ENCODE measurements at places on chromosomes 4 and X. TPM values are rescaled to one million over a fixed set of nuclear protein-coding genes. Genes with fewer than 3 reads are reported as not detected.

The FATE1 gene
- total RNA-seq = not detected

- no peak for DNase-seq
These were observed 363.9 kb downstream of the MID1IP1 start for GRCh38 chrX:39165185-39165584.

The PPP4R3C gene
- not detected for total RNA-seq

The KLHL13 gene
- 0.97 TPM for total RNA-seq

The TLR7 gene
- total RNA-seq = not detected

The SCD5 gene
- 6.9 TPM for total RNA-seq

DNA sequence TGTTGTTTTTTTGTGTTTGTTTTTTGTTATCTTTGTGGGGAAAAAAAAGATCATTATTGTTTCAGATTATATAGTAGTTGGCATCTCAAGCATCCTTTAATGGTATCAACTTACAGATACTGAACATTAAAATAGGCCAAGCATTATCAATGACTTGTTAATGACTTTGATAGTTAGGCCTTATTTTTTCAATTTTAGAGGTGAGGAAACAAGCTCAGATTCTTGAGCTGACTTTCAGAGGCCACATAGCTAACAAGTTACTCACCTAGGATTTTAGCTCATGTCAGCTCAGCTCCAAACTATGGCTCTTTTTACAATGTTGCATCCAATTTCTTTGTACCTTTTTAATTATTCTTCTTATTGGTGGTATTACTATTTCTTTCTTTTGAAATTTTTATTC is 471 bp upstream of the PLAC8 start:
- DNase-seq = peak; percentile 36

DNA sequence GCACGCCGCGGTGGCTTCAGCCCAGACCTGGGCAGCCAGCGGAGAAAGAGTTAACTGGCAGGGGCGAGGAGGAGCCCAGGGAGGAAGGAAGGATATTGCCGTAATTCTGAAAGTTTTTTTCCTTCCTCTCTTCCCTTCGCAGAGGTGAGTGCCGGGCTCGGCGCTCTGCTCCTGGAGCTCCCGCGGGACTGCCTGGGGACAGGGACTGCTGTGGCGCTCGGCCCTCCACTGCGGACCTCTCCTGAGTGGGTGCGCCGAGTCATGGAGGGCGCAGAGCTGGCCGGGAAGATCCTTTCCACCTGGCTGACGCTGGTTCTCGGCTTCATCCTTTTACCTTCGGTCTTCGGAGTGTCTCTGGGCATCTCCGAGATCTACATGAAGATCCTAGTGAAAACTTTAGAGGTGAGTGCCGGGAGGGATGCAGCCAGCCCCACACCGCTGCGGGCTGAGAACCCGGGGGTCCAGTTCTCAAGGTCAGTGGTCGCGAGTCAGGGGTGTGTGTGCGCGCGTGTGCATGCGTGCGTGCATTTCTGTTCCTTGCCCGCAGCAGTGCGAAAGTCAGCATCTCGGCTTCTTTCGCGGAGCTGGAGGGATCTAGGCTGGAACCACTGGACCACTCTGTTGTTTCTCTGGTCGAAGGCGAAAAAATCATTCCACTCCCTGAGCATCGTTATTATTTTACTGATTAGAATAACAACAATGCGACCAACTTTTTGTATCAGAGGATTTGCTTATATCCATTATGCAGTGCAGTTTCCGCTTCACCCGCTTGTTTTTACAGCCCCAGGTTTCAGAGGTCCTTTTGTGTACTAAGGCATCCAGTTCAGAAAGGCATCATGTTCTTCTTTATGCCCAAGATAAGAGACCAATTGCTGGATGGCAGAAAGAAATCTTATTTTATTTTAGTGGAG is 709 bp downstream of the GPAT3 start:
- DNase-seq = peak; percentile 14

- no peak for DNase-seq
These were observed 45.0 kb upstream of the ITM2A start for GRCh38 chrX:79412166-79412565.

The SPATA18 gene
- 18.1 TPM for total RNA-seq

GRCh38 chrX:139905051-139905450 is 27.8 kb downstream of the ATP11C start:
- DNase-seq = no peak

The SYN1 gene
- total RNA-seq = 0.32 TPM

GRCh38 chr4:113971706-113972360 is 7.6 kb downstream of the ARSJ start:
- DNase-seq = peak; percentile 63

The JAKMIP1 gene
- total RNA-seq = not detected

The AREG gene
- total RNA-seq = not detected

DNA sequence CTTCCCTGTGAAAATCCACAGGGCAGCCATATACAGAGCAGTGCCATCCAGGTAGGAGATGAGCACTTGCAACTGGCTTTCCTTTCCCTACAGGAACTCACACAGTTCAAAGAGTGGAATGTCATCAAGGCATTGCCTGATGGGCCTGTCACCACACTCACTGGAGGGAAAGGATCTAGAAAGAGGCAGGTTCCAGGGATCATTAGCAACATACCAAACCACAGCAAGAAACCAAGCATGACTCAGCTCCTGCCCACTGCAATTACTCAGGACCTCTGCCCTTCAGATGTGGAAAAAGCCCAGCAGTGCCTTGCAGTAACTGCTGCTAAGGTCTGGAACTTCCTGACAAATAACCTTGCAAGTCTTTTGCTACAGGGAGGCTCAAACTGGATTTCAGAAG is 101.2 kb downstream of the ZNF674 start:
- DNase-seq = peak; percentile 80

GRCh38 chr4:159002950-159003349 is 99.9 kb upstream of the RAPGEF2 start:
- DNase-seq = peak; percentile 43

GRCh38 chr4:177582992-177583391 is 140.8 kb upstream of the AGA start:
- peak; percentile 14 for DNase-seq

The DACH2 gene
- 0.32 TPM for total RNA-seq

The AMTN gene
- not detected for total RNA-seq

DNA sequence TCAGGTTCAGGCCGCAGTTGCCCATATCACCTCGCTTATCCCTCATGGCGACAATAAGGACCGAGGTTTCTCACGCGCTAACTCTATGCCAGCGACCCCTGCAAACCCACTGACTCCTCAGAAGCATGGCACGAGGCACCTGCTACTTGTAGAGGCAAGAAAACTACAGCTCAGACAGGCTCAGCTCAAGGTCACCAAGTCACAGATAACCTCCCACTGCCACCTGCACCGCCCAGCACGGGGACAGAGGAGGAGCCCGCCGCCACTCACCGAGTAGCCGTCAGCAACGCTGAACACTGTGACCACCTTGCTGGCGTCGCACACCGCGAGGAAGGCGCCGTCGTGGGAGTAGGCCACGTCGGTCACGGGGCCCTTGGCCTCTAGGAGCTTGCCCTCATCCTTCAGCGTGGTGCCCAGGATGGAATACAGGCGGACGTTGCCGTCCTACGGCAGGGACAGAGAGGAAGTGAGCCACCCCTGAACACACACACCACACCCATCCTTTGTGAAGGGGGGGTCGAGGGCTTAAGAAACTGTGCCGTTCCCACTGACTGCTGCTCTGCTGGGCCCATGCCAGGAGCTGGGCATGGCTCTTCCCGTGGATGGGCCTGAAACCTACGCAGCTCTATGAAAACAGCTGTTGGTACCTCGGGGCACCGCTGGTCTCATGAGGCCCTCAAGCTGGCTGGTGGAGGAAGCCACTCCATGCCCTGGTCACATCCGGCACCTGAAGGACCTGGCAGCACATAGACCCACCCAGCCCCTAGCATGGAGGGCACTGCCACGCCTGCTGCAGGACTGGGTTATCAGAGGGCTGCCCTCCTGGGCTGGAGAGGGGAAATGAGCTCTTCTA is 38.9 kb downstream of the WDR1 start:
- no peak for DNase-seq

- DNase-seq = no peak
These were observed 45.3 kb upstream of the MAP3K15 start for GRCh38 chrX:19560611-19561010.

The ANKRD17 gene
- total RNA-seq = 53.5 TPM

The DEFB131A gene
- not detected for total RNA-seq

DNA sequence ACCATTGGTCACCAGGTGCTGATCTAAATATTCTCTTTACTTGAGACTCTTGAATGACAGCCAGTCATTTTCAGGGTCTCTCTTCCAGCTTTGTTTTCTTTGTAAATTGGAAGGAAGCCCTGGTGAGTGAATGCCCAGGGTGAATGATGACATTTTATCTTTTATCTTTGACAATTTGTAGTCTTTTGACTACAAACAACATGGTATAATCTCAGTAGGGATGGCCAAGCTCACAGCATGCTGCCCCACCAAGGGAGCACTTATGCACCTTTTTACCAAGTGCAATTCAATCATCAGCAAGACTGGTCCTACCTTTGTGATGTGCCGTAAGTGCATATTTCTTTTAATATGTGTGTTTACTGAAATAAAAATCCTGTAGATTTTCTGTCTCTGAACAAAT is 5.7 kb downstream of the AFM start:
- no peak for DNase-seq

The AVPR2 gene
- total RNA-seq = under 0.01 TPM

The KLHL34 gene
- not detected for total RNA-seq

- peak; percentile 2 for DNase-seq
These were observed 29.2 kb upstream of the ZNF81 start for GRCh38 chrX:47807548-47807947.

GRCh38 chr4:15110120-15110571 is 107.9 kb downstream of the CPEB2 start:
- DNase-seq = no peak

The STARD8 gene
- total RNA-seq = 0.97 TPM

GRCh38 chr4:136540747-136541146 is 991.5 kb downstream of the PCDH18 start:
- DNase-seq = no peak

The HDAC8 gene
- total RNA-seq = 25.8 TPM

GRCh38 chr4:165404696-165405095 is 25.9 kb downstream of the CPE start:
- no peak for DNase-seq

DNA sequence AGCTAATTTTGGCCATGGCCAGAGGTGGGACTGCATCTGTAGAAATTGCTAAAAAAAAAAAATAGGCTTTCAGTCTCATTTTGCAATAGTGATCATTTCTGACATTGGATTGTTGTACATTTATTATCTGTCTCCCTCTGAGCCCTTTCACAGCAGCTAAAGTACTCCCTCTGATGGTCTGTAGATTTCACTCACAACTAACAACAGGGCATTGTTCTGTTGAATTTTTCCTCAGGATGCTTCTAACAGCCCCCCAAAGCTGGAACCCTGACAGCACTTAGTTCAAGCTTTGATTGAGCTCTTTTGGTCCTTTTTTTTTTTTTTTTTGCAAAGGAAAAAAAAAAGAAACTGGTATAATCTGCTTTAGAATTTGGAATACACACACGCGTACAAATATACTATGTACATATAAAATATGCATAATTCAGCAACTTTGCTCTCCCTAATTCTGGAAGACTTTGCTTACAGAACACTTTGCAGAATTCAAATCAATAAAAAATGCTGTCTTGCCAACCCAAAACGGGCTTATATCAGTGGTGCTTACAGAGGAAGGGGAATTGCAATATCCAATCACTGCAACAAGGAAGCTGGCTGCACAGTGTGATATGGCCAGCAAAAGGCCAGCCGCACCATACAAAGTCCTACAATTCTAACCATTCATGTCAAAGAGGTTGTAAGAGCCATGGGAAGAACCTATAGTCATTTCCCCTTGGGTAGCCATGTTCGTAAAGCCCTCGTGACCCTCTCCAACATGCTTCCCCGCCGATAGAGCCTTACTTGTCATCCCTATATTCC is 406.4 kb downstream of the SMARCA1 start:
- DNase-seq = no peak

DNA sequence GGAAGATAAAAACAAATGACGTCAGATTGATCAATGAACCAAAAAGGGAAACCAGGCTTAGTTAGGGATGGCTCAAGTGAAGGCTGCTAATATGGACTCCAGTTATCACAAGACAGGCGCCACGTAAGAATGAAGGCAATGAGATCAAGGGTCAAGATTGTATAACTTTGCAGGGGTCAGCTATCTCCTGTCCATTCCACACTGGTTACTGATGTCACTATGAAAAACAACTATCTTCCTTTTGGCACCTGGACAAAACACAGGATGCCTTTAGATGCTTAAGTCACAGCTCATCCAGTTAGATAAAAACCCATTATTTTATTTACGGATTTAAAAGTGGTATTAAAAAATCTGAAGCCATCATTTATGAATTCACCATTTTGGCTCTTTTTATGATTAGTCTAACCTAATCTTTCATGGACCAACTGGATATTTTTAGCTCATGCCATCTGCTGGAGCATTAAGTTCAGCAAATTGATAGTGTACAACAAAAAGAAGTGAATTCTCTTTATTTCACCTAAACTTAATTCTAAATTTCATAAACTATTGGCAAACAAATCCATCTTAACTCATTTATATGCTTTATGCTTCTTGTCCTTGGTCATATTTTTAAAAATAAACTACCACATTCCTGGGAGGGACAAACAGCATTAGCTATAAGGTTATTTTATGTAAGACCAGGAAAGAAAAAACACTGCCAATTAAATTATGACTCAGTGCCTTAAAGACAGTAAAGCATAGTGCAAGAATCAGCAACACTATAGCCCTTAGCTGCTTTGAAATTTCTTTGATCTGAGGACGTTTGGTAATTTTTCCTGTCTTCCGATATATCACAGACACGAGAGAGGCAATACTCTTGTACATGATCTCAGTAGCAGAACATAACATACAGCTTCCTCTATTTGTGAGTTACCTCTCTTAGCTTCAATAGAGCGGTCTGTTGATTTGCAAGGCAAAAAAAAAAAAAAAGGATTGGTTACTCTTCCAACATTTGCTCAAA is 27.0 kb downstream of the DHX15 start:
- peak; percentile 65 for DNase-seq

DNA sequence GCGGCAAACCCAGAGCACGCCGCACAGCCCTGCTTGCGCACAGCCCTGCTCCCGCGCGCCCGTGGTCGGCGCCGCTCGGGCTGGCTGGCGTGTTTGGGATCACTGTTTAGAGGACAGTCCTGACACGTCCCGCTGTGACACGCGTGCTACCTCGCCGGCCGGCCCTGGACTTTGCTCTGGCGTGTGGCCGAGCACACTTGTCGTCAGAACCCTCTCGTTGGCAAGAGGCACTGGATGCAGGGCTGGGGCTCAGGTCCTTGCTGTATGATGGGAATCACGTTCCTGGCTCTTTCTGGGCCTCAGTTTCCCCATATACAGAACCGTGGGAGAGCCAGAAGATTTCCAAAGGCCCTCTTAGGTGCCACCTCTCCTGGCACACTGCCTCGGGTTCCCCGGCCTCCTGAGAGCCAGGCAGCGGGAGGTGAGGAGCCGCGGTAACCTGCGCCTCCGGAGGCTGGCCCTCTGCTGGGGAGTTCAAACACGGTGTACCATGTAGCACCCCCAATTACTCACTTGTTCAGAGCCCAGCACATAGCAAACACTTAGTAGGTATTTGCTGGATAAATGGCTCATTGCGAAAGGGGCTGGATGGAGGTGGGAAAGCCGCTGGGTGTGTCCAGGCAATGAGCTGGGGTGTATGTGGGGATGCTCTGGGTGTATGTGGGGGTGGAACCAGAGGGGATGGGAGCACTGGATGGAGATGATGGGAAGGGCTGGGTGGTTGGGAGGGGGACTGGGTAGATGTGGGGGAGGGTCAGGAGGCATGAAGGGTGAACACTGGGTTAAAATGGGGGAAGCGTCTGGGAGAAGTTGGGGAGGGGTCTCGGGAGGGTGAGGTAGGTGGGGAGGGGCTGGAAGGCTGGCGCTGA is 76.6 kb downstream of the HTRA3 start:
- no peak for DNase-seq

The MTMR8 gene
- total RNA-seq = 0.43 TPM
